Ecto neural progenitor cell (in vitro differentiated cells): ENCODE measurements at places on chromosomes 11 and 22.

- no peak for DNase-seq
These were observed 139.0 kb downstream of the ETS1 start for GRCh38 chr11:128448200-128448886.

GRCh38 chr22:41650821-41651220 is 29.7 kb downstream of the XRCC6 start:
- DNase-seq: no peak

GRCh38 chr11:100940111-100940510 is 189.5 kb downstream of the PGR start:
- DNase-seq: no peak

DNA sequence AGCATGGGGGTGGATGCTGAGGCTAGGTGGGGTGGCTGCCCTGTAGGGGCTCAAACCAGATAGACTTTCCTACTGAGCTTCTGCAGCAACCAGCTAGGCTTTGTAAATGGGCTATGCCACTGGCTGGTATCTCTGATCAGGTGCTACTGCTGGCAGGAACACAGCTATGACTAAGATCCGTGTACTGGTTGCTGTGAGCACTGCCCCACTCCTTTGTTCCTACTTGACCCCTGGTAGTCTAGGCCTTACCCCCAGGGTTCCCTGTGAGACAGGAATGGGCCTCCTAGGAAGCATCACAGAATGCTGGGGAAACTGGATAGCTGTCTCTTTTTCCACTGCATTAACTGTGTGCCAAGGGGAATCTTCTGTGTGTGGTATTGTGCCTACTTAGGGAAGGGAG is 58.4 kb upstream of the GAB2 start:
- no peak for DNase-seq

DNA sequence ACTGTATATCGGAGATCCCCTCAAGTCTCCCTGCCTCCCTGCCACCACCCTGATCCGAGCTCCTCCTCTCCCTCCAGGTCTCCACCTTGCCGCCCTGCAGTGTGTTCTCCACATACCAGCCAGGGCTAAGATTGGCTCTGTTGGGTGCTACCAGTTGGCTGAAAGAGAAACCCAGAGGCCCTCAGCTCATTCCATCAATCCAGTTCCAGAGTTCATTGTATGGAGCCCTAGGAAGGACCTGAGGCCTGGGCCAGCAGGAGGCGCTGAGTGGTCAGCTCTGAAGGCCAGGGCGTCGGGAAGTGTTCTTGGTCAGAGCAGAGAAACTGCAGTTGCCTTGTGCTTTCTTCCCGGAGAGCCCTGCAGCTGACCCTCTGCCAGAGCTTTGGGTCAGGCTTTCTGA is 2.2 kb upstream of the TOP3B start:
- DNase-seq: peak; percentile 73

DNA sequence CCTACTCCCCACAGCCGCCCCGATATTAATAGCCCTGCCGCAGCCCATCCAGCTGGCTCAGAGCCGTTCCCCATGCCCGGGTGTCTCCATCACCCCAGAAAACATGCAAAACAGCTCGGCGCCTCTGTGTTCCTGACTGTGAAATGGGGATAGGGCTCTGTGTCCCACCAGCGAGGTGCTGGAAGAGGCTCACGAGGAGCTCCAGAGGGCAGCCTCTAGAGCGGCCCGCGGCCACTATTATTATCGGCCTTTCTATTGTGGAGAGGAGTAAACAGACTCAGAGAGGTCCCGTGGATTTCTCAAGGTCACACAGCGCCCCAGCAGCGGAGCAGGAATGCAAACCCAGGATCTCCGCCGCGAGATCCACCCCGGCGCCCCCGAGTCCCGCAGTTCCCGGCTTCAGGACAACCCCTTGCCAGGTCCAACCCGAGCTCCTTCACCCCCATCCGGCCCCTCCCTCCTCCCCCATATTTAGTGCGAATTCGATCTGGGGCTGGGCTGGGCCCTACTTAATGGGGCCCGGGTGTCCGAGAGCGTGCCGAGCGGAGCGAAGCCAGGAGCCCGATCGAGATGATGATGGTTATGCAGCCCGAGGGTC is at the start of gene ACTN3:
TSS of gene ACTN3 (plus strand) at position 536 of the 598 bp plus-strand sequence. CDS start at position 571, 35 bp downstream.
- DNase-seq: peak; percentile 76
